ENCODE measurements at places on chromosomes 1 and 21. TPM values are rescaled to one million over a fixed set of nuclear protein-coding genes. Genes with fewer than 3 reads are reported as not detected.

CDC14A gene
- 6.5 TPM for total RNA-seq

A3GALT2 gene
- total RNA-seq = not detected

FABP3 gene
- 2.2 TPM for total RNA-seq

FAM177B gene
- not detected for total RNA-seq

SETD4 gene
- total RNA-seq = 9.1 TPM

ITGB3BP gene
- 11.0 TPM for total RNA-seq

TAF5L gene
- total RNA-seq = 11.7 TPM

TMCC2 gene
- 0.18 TPM for total RNA-seq

GORAB gene
- total RNA-seq = 10.7 TPM

HSD3B1 gene
- total RNA-seq = not detected

TEKT2 gene
- not detected for total RNA-seq

MYOCOS gene
- not detected for total RNA-seq

CDC73 gene
- total RNA-seq = 24.6 TPM

PTPN22 gene
- total RNA-seq = not detected

ARHGEF19 gene
- total RNA-seq = 4.5 TPM

CD5L gene
- not detected for total RNA-seq

SLC1A7 gene
- 0.97 TPM for total RNA-seq

MCOLN3 gene
- total RNA-seq = not detected

FCRL3 gene
- total RNA-seq = not detected

AZIN2 gene
- total RNA-seq = 0.72 TPM

HTR1D gene
- total RNA-seq = not detected

SH2D5 gene
- total RNA-seq = 0.54 TPM

LAX1 gene
- not detected for total RNA-seq

RIPPLY3 gene
- total RNA-seq = not detected

LCE1E gene
- not detected for total RNA-seq

ADCY10 gene
- under 0.01 TPM for total RNA-seq

TEDDM1 gene
- total RNA-seq = not detected

HSD3B2 gene
- not detected for total RNA-seq

AMY1B gene
- total RNA-seq = not detected

HSD11B1 gene
- total RNA-seq = 177 TPM

LCE2B gene
- total RNA-seq = not detected

CCDC181 gene
- not detected for total RNA-seq

OR2T2 gene
- total RNA-seq = not detected

GBP6 gene
- not detected for total RNA-seq

MEX3A gene
- 0.18 TPM for total RNA-seq

PDC gene
- total RNA-seq = not detected

ZNF669 gene
- total RNA-seq = 3.2 TPM

SPRR1A gene
- total RNA-seq = not detected

AQP10 gene
- total RNA-seq = not detected

ZNF697 gene
- total RNA-seq = 4.7 TPM

SUSD4 gene
- total RNA-seq = not detected

OLIG1 gene
- total RNA-seq = not detected

PCAT6 gene
- total RNA-seq = 4.9 TPM

RAD54L gene
- 4.9 TPM for total RNA-seq

TPTE gene
- total RNA-seq = not detected

AJAP1 gene
- not detected for total RNA-seq

BCL2L15 gene
- not detected for total RNA-seq

Measured in cardiac atrium fibroblast (primary cell).